ENCODE measurements at places on chromosomes 13 and 19.

DNA sequence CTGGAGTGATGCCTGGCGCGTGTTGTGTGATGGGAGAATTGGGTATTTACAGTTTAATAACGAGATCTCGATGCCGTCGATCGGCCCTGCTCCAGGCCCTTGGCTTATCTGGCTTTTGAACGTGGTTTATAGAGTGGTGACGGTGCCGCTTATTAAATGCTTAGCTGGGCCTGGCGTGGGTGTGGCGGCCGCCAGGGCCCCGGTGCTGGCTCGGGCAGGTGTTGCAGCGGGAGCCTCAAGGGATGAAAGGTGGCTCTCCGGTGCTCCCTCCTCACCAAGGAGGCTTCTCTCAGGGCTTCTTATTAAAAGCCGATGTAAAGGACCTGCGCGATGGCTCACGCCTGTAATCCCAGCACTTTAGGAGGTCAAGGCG, 173.8 kb downstream of the KDM4B start:
- DNase-seq: no peak

GRCh38 chr19:1981253-1981652, 34.3 kb downstream of the BTBD2 start:
- DNase-seq: no peak

- no peak for DNase-seq
These were observed 347.7 kb upstream of the SPRY2 start for GRCh38 chr13:80688593-80688992.

GRCh38 chr19:21823224-21823623, 12.8 kb downstream of the ZNF43 start:
- DNase-seq: no peak

- no peak for DNase-seq
These were observed 83.1 kb downstream of the ZNF486 start for GRCh38 chr19:20250121-20250520.

- DNase-seq: no peak
These were observed 152.7 kb downstream of the USP12 start for GRCh38 chr13:27018882-27019281.

DNA sequence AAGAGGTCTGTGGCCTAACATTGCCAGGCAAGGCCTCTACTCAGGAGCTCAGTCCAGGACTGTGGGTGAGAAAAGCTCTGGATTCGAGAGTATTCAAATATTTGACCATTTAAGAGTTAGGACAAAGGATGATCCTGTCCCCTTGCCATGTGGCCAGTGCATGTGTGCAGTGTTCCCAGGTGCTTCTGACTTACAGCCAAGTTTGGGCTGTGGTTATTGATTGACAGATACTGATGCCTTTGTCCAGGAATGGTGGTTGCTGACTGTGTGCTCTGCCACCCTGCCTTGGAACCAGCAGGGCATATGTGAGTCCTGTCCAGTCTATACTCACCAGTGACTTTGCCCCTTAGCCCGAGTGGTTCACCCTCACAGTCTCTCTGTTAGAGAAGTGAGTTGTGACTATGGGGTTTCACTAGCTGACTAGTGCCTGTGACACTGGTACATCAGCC, 51.9 kb downstream of the GARRE1 start:
- DNase-seq: no peak

DNA sequence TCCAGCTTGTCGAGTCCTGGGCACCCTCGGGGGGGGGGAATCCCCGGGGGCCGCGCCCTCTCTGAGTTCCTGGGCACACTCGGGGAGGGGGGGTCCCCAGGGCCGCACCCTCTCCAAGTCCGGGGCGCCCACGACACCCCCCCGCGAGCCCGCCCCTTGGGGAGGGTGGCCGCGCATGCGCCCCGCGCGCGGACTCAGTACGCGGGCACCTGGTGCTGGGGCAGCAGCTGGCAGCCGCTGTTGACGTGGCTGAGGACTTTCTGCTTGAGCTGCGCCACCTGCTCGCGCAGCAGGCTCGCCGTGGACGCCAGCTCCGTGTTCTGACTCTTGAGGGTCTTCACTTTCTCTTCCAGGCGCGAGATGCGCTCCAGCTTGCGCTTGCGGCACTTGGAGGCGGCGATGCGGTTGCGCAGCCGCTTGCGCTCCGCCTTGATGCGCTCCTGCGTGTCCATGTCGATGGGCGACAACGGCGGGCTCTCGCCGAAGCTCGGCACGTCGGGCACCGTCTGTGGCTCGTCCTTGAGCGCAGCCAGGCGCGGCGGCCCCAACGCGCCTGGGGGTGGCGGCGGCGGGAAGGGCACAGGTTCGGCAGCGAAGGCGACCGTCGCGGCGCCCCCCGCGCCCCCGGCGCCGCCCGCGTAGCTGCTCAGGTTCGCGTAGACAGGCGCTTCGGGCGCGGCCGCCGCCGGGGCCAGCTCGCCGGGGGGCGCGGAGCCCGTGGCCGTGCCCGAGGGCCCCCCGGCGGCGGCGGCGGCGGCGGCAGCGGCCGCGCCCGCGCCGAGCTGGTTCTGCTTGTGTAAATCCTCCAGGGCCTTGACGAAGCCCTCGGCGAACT, 958 bp downstream of the JUND start:
- DNase-seq: peak; percentile 82

DNA sequence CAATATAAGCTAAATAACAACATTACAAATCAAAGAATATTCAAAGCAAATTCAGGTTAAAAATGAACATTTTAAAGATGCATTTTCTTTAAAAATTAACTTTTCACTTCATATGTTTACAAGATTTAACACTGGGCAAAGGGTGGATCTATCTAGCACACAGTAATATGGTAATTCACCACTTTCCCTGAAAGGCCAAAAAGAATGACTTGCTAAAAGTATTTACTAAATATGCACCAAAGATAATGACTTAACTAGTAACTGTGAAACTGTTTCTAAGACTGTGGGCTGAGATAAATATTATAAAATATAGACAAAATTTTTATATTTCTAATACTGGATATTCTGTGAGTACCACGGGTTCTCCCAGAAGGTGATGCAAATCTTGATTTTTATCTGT, 4.5 kb upstream of the EEF1AKMT1 start:
- DNase-seq: no peak

DNA sequence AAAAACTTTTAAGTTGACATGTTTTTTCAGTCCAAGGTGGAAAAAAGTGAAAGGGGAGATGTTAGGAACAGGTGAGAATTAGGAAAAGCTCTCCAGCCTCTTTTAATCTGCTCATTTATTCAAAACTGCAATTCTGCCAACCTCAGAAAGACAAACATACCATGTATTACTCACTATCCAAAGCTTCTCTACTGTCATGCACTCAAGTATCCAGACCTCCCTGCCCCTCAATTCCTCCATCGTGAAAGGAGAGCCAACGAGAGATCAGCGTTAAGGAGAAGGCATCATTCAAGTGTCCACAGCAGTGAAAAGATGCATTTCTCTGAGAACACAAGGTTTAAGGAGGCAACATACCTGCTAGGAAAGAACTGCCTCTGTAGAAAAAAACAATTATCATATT, 24.5 kb downstream of the DIAPH3 start:
- no peak for DNase-seq

- no peak for DNase-seq
These were observed 34.6 kb downstream of the CEBPA start for GRCh38 chr19:33267706-33268105.

Measured in midbrain (tissue), 1 donor.